ENCODE measurements at places on chromosomes 1 and 21.

GRCh38 chr1:95731466-95731865, 497.5 kb downstream of the RWDD3 start:
- DNase-seq: no peak

DNA sequence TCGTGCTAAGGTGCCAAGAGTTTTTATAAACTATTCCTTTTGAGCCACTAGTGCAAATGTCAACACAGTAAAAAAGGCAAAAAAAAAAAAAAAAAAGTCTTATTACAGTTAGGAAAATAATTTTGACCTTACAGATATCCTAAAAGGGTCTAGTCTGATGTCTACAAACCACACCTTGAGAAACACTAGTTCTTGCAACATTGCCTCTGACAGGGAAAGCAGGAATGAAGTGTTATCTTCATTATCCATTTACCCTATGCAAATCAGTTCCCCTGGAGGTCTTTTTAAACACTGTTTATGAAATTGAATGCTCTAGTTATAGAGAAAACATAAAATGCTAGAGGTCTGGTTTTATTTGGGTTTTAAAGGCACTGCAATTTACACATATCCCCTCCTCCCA, 115.2 kb upstream of the DMRTA2 start:
- no peak for DNase-seq

- no peak for DNase-seq
These were observed 559 bp downstream of the BACH1 start for GRCh38 chr21:29299046-29299915.

DNA sequence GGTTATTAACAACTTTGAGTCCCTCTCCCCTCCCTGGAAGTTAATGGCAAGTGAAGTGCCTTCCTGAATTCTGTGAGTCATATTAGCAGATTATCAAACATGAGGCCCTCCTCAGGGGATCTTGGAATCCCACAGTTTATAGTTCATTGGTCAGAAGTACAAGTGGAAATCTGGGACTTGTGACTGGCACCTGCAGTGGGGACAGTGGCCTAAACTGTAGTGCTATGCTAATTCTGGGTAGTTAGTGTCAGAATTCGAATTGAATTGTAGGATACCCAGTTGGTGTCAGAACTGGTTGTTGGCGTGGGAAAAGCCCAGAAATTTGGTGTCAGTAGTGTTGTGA, 26.2 kb downstream of the ZYG11B start:
- no peak for DNase-seq

DNA sequence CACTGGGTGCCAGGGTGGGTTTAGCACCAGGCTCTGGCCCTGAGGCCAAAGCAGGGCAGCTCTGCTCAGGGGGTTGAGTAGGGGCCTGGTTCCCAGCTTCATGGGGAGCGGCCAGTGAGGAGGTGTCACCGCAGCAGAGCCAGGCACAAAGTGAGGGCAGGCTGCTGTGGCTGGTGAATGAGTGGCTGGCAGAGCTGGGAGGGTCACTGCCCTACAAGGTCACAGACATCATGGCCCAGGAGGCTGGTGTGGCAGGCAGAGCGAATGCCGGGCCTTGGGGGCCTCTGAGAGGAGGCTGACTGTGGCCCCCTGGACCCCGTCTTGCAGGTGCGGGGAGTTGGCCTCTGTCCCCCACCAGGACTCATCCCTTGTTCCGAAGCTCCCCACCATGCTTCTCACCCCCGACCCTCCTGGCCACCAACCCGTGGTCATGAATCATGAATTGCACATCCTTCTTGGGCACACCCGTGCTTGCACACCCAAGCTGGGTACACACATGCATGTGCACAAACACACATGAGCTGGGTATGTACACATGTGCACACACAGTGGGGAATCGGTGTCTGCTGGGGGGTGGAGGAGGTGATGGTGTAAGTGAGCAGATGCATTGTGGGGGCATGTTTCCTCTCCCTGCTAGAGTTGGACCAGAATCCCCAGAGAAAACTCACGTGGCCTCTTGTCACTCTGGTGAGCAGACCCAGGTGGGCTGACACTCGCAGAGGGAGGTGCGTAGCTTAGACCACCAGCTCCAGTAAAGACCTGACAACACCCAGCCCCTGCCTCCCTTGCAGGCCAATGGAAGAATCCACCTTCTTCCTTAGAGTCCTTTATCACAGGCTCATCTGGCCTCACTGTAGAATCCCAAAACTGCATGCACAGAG, 4.8 kb upstream of the GNB1 start:
- DNase-seq: no peak

DNA sequence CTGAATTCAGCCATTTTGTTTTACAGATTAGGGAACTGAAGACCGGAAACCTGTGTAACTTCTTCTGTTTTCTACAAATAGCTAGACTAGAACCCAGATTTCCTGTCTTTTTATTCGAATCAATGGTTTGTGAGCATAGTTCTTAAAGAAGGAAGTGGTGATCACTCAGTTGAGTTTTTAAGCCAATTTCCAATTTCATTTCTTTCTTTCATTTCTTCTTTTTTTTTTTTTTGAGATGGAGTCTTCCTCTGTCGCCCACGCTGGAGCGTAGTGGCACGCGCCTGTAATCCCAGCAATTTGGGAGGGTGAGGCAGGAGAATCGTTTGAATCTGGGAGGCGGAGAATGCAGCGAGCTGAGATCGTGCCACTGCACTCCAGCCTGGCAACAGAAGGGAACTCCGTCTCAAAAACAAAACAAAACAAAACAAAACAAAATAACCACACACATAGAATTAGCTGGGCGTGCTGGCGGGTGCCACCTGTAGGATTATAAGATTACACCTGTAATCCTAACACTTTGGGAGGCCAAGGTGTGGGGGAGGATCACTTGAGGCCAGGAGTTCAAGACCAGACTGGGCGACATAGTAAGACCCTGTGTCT, 3.0 kb upstream of the MDM4 start:
- DNase-seq: no peak

DNA sequence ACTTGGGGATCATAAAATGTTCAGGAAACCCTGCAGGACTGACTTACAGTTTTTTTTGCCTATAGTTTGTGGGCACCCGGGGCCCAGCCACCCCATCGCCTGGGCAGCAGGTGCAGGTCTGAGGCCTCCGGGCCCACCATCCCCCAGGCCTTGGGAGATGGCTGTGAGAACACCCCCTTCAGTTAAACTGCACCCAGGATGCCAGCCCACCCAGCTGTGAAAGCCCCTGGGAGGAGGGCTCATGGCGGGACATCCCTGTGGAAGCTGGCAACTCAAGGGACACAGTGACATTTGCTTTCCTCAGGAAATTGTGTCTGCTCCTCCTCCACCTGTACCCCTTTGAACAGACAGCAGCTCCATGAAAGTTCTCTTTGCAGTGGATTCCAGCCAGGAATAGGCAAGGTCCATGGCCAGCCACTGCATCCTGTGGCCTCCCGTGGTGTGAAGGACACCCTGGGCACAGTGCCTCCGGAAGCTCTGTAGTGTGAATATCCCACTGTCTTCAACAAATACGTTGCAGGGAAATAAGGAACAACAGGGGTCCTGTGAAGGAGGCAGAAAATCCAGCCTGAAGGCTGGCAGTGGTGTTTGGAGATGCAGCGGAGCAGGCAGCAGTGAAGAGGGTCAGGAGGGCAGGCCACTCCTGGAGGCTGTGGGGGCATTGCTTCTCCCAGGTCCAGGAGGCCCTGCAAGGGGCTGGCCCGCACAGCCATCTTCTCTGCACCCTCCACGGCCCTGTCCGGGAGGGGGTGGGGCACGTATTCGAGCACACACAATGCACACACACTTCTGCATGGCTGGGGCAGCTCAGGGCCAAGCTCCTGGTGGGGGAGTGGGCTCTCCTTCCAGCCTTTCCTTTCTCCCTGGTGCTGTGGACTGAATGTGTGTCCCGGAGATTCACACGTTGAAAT, 2.1 kb upstream of the OBSCN start:
- no peak for DNase-seq

DNA sequence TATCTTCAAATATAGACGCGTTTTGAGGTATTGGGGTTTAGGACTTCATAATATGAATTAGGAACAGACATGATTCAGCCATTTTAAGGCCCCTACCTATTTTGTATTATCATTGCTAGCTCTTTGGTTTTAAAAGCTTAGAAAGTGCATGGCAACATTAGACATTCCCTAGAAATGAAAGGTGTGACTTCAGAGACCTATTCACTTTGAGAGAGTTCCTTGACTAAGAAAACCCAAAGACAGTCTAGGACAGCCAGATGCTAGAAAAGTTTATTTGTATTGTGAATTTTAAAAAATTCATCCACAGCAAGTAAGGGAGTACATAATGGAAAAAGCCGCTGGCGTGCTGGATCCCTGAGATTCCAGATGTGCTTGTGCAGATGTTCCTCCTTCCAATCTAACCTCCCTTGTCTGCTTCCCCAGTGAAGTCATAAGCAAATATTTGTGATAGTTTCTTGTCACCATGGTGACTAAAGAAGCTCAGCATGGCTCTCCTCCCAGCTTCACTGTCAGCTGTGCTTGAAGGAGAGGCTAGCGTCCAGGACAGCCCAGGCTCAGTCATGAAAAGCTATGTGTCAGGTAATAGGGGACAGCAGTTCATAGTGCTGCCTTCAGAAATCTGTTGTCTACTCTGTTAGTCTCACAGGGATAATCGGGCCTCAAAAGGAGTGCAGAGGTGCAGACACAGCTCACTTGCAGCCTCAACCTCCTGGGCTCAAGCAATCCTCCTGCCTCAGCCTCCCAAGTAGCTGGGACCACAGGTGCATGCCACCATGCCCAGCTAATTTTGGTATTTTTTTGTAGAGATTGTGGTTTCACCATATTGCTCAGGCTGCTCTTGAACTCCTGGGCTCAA, 34.8 kb downstream of the KPNA6 start:
- no peak for DNase-seq

DNA sequence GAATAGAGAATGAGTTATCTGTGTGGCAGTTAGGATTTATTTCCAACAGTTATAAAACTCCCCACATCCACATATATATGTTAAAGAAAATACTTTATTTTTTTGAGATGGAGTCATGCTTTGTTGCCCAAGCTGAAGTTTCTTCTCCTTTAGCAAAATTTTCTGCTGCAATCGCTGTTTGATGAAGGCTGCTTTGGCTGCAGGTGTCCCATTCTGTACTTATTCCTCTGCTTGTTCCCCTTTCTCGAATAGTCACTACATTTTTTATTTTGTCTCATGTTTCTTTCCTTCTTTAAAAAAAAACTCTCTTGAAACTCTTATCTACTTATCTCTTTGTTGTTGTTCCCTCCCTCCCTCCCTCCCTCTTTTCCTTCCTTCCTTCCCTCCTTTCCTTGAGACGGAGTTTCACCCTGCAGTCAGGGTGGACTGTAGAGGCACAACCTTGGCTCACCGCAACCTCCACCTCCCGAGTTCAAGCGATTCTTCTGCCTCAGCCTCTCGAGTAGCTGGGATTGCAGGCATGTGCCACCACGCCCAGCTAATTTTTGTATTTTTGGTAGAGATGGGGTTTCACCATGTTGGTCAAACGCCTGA, 10.6 kb downstream of the OR2W3 start:
- no peak for DNase-seq

GRCh38 chr1:94332952-94333351, 85.2 kb upstream of the ABCD3 start:
- no peak for DNase-seq

DNA sequence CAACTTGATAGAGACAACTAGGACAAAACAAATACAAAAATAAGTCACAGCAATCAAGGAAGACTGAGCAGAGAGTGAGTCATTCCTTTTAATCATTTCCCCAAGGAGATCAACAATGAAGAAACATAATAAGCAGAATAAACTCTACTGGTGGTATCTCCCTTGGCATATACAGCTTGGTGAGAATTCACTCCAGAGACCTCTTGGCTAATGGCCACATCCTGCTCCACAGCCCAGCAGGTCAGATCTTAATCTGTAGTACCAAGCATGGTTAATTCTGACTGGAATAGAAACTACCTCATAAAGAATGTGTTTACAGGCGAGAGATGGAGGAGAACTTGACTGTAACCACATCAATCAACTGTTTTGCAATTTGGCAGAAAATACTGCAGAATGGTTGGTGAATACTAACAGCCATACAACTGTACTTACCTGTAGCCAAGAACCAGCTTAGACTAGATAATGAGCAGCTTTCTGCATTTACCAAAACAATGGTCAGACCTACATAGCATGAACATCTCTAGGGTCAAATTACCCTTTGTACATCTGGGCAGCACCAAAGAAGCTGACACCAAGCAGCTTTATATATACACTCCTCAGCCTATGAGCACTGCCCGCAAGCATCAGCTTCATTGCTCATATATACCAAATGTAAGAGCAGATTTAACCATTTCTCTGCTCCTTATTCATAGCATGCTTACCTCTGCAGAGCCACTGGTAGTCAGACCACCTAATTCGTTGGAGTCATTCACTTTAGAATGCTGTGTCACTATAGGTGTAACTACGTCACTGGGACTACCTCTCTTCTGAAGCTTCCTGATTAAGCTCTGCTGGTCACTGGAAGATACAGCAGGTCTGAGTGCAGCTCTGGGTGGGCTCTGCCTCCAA, 51.0 kb downstream of the KIAA0319L start:
- peak; percentile 91 for DNase-seq

- no peak for DNase-seq
These were observed 156.4 kb downstream of the PTPRU start for GRCh38 chr1:29392486-29393450.

DNA sequence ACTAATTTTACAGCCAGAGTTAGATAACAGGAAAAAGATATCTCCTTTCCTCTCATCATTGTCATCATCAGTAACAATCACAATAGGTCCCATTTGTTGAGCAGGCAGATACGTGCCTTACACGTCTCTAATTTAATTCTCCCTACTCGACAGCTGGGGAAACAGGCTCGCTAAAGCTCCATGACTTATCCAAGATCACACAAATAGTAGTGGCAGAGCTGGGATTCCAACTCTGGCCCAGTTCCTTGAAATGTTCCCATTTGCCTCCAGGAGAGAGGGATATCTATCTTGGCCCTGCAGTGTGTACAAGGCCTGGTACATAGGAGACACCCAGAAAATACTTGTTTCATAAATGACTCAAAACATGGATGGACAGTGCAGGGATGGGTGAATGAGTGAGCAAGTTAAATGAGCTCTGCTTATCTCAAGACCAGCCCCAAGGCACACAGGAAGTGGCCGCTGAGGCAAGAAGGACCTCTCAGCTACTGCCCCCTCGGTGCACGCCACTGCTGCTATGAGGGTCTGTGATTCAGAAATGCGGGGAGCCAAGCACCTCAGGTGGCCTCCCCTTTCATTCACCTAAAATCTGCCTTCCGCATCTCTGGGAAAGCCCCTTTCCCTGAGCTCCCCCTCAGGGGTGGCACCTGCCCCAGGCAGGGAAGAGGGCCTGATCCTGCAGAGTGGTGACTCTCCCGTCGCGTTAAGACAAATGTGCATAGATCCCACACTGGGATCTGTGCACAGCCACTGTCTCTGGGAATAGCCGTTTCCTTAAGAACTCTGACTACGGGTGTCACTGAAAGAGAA, 3.6 kb downstream of the KCNN3 start:
- no peak for DNase-seq

- DNase-seq: no peak
These were observed 709.0 kb downstream of the USP25 start for GRCh38 chr21:16438761-16439160.

GRCh38 chr1:172906778-172907592, 143.8 kb downstream of the TNFSF18 start:
- peak; percentile 98 for DNase-seq

- DNase-seq: peak; percentile 42
These were observed 197.6 kb upstream of the FOXD3 start for GRCh38 chr1:63124666-63125191.

GRCh38 chr1:83596331-83596730, 402.6 kb downstream of the TTLL7 start:
- DNase-seq: no peak

GRCh38 chr1:184753117-184753516, 1.5 kb downstream of the EDEM3 start:
- no peak for DNase-seq

- DNase-seq: no peak
These were observed 43.0 kb upstream of the RAB3GAP2 start for GRCh38 chr1:220315070-220315839.

Measured in glomerular endothelial cell (primary cell).